ENCODE measurements at places on chromosomes 16 and 17.

DNA sequence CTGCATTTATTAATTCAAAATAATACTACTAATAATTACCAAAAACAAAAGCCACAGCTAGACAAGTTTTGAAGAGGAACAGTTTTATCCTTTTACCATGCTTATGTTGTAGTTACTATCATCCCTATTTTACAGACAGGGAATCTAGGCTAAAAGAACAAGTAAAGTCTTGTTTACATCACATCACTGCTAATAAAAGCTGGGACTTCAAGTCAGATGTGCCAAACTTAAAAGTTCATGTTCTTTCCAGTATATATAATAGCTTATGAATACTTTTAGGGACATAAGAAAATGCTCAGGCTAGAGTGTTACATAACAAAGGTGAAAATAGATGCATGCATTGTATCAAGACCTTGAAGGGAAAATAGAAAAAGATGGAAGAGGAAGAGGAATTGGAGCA, 234.2 kb downstream of the CDH11 start:
- DNase-seq = no peak

GRCh38 chr17:50611634-50612033, 23.0 kb upstream of the ABCC3 start:
- DNase-seq = no peak

DNA sequence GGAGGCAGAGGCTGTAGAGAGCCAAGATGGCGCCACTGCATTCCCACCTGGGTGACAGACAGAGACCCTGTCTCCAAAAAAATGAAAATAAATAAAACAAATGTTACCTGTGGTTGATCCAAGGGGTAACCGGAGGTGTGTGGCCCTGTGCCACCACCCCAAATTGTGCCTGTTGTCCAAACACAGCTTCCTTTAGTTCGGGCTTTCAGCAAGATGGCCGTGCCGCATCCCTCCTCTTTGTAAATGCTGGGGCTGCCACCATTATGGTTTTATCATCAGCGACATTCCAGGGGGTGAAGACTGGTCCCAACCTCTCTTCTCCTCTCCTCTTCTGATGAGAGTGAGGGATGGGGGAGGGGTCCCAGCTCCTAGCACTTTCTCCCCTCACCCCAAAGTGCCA, at the start of gene C16orf92:
Gene C16orf92, plus strand, starts transcription at position 312 of the 400 bp plus-strand sequence. CDS start 143 bp downstream, outside the sequence.
- no peak for DNase-seq

GRCh38 chr16:75868636-75869632, 142.6 kb upstream of the CPHXL start:
- DNase-seq = no peak

- no peak for DNase-seq
Observed at GRCh38 chr17:59826706-59827453, 65.9 kb downstream of the TUBD1 start.

GRCh38 chr17:925817-926216, 53.8 kb downstream of the NXN start:
- DNase-seq = no peak
